Stimulated activated CD4-positive, alpha-beta T cell treated with anti-CD3 and anti-CD28 coated beads, Interleukin-4, amount 100 ng/mL, for 1 hour (primary cell): ENCODE measurements at places on chromosomes 7 and 10.

DNA sequence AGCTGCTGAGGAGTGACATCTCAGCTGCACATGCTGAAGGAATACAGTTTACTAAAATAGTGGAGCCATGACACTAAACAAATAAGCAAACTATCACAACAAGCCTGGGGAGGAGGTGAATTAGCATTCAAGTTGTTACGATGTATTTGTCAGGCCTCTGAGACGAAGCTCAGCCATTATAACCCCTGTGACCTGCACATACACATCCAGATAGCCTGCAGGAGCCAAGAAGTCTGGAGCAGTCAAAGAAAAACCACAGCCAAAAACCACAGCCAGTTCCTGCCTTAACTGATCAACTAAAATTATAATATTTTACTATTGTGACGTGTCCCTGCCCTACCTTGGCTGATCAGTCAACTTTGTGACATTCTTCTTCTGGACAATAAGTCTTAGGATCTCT lies 68.6 kb downstream of the NSUN6 start:
- DNase-seq, result no peak

DNA sequence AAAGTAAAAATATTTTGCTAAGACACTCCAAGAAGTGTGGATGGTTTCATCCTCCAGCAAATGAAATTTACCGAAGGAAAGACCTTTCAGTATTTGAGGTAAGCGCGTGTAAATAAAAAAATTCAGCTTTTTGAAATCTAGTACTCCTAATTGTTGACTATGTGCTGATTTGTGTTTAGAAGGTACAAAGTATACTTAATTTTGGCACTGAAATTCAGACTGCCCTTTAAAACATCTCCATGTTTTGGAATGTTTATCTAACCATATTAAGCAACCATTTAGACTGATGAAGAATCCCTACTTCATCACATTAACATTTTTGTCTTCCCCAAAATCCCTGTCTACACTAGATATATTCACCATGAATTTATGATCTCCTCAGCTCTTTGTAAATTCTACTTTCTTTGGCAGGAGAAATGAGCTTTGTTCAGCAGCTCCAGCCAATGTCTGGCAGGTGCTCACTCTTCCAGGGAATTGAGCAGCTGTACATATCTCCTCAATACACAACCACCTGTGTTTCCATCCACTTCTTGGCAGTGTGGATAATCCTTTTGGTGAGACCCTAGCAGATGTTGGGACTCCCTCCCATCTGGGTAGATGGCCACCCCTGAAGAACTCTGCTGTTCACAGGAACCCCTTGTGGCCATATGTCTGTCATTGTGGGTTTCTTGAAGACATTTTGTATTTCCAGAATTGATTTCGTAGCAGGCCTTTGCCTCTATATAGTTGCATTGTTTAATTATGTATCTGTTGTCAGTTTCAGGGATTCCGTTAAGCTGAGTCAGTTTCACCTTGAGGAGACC lies 129.4 kb upstream of the SAMD8 start:
- DNase-seq, result no peak

- no peak for DNase-seq
Observed at GRCh38 chr10:131872011-131872826, 28.6 kb upstream of the PPP2R2D start.

DNA sequence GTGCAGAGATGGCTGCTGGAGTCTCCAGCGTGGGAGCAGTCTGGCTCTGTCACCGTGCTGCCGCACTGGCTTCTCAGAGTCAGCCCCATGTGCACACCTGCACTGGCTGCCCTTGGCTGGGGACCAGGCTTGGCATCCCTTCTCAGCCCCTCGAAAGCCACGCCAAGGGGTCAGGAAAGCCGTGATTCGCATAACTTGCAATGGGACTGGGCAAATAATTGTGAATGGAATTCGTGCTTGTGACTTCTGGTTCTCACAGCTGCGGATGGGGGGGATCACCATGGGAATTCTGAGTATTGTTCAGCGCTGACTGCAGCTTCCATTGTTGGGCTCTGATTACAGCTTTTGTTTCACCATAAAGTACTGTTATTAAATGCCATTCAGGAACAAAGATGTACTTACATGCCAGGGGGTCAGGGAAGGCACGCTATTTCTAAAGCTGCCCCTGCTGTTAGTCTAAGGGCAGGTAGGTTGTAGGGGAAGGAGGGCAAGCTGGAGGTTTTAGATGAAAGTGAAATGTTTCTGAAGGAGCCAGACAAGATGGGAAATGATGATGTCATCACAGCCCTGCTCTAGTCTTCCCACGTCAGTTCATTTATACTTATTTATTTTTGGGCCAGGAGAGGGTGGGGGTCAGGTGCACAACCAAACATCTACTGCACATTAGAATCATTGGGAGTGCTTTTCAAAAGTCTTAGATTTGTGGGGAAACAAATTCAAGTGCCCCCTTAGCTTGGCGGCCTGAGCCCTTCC lies 5.8 kb upstream of the PLEKHA1 start:
- no peak for DNase-seq

- DNase-seq, result no peak
Observed at GRCh38 chr7:99104631-99105030, 39.3 kb downstream of the SMURF1 start.

- DNase-seq, result no peak
Observed at GRCh38 chr7:11505471-11505985, 326.5 kb downstream of the THSD7A start.

GRCh38 chr7:84914598-84914997 lies 272.3 kb downstream of the SEMA3D start:
- DNase-seq, result no peak

DNA sequence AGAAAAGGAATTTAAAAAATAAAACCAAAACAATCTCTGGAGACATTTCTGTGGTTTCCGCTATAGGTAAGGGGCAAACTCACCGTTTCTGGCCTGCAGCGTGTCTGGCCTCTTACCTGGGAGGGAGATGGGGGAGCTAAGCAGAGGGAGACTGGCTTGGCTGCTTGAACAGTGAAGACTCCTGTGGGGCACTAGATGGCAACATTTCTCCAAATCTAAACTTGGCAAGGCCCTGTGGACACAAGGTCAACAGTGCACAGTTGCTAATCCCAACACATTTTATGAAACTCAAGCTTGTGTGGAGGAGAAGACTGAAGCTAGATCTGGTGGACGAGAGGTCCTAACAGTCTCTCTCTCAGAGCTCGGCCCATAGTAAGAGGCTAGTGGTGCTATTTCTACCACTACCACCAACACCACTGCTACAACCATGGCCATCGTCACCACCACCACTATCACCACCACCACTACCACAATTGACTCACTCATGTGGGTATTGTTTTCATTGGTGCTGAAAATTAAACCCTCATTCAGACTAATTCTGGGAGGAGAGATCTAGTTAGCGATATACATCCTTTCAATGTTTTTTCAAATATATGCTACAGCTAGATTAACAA lies 28.4 kb upstream of the CDHR3 start:
- no peak for DNase-seq

GRCh38 chr10:115706026-115706425 lies 567.0 kb downstream of the GFRA1 start:
- no peak for DNase-seq

DNA sequence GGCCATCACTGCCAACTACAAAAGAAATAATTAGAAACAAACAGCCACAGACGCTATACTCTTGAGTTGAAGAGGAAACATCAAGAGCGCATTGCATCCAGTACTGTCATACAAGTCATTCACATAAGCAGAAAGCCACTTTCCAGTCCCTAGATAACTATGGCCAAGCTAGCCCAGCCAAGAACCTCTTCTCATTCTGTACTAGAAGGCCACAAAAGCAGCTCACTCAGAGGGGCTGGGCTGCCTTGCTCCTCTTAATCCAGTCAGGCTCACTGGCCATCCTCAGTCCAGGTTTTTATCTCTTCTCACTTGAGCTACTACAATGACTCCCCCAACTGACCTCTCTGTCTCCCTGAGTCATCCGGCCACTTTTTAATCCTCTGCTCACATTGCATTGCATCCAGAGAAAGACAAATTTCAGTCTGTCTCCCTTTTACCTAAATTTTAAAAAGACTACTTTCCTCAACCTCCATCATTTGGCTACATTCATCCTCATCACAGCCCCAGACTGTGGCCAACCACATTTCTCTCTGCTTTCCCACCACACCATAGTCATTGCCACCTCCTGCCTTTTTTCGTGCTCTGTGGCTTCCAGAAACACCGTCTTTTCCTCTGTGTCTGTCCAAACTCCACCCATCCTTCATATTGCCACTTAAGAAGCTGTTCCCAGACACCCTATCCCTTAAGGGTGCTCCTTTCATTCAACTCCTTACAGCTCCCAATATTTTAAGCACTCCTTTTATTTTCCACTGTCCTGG lies 25.0 kb downstream of the PPP1R3C start:
- DNase-seq, result no peak

- DNase-seq, result no peak
Observed at GRCh38 chr7:127389321-127389720, 3.2 kb downstream of the ZNF800 start.

DNA sequence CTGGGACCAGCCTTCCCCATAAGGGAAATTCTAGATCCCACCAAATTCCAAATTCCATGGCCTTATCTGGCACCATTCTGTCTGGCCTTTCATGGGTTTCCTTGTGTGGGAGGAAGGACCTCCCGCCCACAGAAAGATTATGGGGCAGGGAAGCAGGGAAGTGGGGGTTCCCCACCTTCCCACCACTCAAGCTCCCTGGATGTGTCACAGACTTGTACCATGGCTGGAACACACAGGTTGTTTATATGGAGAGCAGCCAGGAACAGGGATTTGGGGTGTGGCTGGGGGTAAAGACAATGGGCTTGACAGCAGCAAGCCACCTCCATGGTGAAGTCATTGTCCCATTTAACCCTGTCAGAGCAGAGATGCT lies 18.3 kb downstream of the UNC5B start:
- no peak for DNase-seq

GRCh38 chr10:126876456-126876855 lies 28.8 kb upstream of the DOCK1 start:
- no peak for DNase-seq

GRCh38 chr10:110528224-110528996 lies 30.7 kb downstream of the DUSP5 start:
- DNase-seq, result no peak

DNA sequence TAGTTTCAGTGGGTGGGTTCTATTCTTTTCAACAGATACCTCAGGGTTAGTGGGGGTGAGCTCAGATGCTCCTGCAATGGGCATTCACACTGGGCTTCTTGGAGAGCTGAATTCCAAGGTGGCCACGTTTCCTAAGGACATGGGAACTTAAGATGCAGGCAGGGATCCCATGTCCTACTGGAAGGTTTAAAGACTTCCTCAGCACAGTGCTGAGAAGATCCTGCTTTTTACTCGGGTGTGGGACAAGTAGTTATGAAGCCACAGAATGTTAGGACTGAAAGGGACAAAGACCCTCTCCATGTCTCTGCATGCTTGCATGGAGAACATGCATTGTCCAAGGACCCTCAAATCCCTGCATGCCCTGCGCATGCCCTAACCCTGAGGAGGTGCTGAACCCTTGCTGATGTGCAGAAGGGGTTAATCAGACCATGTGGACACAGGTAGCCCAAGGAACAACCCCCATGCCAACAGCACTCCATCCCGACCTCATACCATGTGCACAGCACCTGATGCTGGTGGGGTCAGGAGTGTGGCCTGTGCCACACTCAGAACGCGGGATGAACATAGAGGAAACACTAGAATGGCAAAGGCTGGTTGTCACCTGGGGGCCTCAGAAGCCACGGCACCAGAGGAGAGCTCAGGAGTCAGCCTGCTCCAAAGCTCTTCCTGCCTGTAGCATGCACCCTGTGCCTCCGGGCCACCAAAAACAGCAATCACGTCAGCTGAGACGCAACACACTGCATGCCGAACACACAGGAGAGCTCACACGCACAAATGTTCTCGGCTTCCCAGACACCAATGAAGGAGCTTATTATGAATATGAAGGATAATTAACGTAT lies 15.2 kb downstream of the IL2RA start:
- DNase-seq, result no peak

DNA sequence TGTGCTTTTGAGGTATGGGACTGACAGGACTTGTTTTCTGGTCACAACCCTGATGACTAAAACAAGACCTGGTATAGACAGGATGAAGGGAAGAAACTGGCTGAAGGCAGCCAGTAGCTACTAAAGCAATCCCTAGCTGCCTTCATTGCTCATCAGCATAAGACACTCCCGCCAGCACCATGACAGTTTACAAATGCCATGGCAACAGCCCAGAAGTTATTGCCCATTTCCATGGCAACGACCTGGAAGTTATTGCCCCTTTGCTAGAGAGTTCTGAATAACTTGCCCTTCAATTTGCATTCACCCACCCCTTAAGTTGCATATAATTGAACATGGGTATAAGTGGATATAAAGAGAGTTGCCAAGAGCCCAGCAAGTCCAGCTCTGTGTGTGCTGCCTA lies 169.6 kb upstream of the FAM171A1 start:
- DNase-seq, result no peak

DNA sequence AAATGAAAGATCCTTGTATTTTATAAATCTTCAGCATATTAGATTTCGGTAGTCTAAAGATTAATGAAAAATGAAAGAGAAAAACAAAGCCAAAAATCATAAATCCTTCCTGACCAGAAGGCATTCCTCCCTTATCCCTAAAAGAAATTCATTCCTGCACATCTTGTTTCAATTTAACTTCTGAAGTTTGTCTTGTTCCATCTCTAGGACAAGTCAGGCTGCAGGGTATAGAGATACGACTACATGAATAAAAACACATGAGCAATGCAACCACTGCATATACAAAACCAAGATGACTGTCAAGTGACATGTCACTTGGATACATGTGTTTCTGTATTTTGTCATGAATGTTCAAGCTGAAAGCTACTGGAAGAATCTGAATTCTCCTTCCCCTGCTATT lies 214.9 kb downstream of the JAZF1 start:
- DNase-seq, result no peak

DNA sequence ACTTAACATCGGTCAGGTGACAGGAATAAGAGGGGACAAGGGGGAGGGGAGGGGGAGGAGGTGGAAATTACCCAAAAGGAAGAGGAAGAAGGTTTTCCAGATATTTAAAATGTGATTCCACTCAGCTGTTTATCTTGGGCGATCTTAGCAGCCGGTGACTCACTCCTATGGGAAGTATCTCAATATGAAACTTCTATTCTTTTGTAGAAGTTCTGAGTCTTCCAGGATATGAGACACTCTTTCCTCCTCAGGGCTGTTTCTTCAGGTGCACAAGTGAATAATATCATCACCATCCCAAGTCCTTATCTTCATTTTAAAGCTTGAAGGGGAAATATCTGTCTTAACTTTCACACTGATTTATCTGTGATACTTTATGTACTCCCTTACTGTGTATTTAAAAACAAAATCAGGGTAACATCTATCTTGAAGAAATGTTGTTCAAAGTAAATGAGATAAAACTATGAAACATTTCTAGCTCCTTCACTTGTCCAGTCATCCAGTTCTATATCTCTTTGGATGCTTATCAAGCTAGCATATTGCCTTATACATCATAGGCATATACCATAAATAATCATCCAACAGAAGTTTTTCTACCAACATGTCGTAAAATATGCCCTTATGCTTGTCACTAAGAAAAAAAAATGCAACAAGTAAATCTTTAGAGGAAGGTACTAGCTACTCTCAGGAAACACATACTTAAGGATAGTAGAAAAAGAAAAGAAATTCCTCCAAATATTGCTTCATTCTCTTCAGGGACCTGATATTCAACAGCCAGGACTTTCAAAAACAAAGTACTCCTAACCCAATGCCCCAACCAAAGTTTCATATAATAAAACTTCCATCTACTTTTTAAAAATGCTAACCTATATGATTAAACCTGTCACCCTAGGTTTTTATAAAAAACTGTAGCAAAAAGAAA lies 13.7 kb downstream of the DOCK4 start:
- no peak for DNase-seq
